ENCODE measurements at places on chromosomes 6 and 20.

GRCh38 chr6:47278545-47278944 is 31.2 kb downstream of the TNFRSF21 start:
- DNase-seq: no peak

DNA sequence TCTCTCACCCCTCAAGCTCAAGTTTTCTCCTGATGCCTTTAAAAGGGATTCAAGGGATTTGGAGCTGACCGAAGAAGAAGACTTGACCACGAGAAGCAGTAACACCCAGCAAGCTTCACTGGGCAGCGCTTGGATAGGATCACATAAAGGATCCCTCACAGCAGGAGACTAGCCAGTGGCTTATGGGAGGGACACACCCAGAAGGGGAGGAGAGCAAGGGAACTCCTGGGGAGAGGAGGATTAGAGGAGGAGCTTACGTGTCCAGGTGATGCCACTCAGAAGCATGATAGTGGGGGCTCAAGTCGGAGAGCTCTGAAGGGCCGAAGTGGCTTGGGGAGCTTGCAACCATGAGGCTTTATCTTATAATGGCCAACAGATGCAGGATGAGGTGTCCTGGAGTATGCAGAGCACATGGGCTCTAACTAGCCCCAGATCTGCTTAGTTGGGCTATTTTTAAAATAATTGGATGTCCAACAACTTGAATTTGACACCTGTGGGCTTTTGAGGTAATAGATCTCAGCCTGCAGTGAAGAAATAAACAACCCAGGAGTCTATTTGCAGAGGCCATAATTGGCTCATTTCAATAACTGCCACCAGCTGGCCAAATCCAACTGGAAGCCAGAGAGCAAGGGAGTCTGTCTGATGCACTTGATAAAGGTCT is 137.9 kb upstream of the EXOC2 start:
- DNase-seq: no peak

DNA sequence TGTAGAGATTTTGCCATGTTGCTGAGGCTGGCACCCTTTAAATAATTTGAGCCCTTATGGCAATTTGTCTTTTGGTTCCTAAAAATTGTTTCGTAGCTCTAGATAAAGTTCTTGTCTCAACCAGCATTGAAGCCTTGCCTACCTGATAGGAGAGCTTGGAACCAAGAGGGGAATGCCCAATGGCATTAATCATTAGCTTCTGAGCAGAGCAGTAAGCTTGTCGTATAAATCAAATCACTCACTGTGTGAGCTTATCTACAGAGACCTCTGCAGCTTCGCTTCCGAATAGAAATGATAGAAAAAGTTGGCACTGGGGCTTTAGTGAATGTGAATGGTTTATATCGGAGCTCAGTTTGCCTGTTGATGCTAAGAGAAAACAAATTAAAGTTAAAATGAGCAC is 10.7 kb downstream of the ANKRD6 start:
- no peak for DNase-seq

GRCh38 chr6:133757335-133757734 is 131.6 kb upstream of the TCF21 start:
- DNase-seq: no peak

GRCh38 chr20:21102603-21103311 is 3.4 kb downstream of the LINC00237 start:
- no peak for DNase-seq

DNA sequence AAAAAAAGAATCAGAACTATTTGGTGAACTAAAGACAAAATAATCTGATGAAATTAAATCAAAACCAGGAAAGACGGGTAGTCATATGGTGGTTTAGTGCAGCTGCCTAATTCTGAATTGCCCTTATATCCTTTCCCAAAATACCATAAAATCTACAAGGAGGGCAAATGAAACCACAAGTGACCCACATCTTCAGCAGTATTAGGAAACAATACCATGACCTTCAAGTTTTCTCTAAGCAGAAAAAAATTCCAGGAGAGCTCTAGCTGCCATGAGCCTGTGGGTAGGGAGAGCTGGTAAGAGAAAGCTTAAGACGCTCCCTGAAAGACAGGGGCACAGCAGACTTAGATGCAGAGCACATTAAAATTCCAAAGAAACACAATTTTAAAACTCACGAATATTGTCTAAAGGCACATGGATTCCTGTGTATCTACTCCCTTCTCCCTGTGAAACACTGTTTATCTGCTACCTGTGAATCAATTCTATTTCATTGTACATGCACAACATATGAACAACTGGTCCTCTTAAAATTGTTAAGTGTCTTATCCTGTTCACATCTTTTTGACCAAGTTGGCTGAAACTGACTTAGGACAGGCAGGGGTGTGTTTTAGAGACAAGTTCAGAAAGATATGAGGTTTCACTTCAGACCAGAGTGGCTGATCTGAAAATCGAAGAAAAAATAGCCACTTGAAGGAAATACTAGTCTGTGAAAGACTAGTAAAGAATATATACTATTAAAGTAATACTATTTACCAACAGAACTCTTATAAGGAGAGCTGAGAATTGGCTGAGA is 153.6 kb upstream of the SHLD1 start:
- DNase-seq: no peak

- DNase-seq: no peak
These were observed 1.2 kb downstream of the TAB2 start for GRCh38 chr6:149318581-149319286.

DNA sequence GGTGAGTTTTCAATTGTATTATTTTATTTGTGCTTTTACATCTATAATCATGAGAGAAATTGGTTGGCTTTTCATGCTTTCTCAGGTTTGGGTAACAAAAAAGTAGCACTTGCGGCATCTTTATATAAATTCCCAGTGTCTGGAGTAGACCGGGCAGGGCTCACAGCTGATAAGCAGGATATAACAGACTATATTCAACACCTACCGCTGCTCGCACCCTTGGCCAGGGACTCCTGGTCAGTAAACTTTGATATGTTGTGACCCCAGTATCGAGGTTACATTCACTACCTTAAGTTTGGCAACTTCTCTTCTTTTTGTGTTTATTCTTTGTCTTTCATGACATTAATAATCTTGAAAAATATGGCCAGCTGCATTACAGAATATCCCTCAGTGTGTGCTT is 343.4 kb downstream of the TBC1D32 start:
- no peak for DNase-seq

DNA sequence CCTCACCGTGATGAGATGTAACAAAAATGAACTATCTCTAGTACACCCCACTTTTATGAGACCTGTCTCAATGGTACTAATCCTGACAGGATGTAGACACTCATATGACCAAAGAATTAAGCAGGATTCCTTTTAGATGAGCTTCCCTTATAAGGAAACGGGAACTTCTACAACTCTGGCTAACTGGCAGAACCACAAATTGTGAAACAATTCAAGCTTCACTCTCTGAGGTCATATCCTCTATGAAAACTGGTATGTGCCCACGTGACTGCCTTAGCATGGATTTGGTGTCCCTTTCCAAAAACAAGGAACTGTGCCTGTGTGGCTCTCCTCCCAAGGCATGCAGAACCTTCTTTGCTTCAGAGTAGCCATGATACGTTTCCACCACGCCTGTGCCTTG is 14.1 kb upstream of the CPNE5 start:
- peak; percentile 84 for DNase-seq

- DNase-seq: no peak
These were observed 123.6 kb downstream of the FOXA2 start for GRCh38 chr20:22460803-22461202.

DNA sequence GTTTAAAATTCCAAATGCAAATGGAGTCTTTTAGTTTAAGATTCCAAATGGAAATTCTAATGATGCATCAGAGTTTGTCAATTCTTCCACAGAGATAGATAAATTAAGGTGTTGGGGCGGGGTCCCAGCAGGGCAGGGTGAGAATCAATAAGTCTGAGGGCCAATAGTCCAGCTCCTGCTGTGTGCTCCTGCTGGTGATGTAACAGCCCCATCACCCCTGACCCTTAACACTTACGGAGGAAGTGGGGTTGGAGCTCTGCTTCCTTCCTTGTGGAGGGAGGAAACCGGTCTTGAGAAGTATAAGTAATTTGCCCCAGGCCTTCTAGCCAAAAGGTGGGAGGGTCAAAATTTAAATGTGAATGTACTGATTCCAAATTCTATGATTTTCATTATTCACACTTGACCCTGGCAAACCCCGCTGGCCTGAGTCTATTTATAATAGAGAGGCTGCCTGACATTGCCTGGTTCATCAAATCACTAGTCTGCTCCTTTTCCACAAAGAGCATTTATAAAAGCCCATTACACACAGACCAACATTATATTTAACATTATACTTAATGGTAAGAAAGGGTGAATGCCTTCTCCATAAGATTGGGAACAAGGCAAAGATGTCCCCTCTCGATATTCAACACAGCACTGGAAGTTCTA is 17.2 kb downstream of the ZBTB2 start:
- no peak for DNase-seq

DNA sequence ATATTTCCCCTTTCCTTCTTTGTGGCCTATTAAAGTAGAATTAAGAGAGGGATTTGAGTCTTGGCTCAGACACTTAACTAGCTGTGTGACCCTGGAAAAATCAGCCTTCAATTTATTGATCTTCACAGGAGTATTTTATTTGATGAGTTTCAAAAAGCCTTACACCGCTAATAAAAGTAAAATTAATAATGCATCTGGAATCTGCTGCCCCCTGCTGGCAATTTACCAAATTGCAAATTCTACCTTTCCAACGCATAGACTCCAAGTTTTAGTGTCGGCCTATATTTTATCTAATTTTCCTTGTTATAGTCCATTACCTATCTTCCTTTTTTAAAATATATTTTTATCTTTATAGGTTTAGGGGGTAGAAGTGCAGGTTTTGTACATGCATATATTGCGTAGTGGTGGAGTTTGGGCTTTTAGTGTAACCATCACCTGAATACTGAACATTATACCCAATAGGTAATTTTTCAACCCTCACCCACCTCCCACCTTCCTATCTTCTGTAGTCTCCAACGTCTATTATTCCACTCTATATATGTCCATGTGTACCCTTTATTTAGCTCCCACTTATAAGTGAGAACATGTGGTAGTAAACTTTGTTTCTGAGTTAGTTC is 46.3 kb downstream of the GOPC start:
- peak; percentile 41 for DNase-seq

DNA sequence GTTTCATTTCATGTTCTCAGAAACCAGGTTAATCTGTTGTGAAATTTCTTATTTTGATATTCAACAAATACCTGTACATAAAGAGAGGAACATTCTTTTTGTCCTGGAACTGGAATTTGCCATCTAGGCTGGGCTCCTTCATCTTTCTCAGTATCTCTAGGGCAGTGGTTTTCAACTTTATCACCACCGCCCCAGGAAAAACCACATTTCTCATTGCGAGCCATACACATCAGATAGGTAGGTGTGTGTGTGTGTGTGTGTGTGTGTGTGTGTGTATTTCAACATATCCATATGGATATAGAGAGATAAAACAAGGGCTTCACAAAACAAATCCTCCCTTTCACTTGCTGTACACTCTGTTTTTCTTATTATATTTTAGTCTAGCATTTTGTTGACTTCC is 24.1 kb downstream of the BFSP1 start:
- DNase-seq: no peak

DNA sequence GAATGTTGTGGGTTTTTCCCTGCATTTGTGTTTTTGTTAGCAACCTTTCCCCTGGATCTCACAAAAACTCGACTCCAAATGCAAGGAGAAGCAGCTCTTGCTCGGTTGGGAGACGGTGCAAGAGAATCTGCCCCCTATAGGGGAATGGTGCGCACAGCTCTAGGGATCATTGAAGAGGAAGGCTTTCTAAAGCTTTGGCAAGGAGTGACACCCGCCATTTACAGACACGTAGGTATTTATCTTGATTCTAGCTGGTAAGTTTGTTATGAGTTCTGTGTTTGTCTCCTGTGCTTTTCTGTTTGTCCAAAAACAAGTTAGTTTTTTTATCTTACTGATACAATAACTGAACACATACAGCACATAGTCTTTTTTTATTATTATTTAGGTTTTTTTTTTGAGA is 3.0 kb downstream of the SLC25A27 start:
- no peak for DNase-seq

DNA sequence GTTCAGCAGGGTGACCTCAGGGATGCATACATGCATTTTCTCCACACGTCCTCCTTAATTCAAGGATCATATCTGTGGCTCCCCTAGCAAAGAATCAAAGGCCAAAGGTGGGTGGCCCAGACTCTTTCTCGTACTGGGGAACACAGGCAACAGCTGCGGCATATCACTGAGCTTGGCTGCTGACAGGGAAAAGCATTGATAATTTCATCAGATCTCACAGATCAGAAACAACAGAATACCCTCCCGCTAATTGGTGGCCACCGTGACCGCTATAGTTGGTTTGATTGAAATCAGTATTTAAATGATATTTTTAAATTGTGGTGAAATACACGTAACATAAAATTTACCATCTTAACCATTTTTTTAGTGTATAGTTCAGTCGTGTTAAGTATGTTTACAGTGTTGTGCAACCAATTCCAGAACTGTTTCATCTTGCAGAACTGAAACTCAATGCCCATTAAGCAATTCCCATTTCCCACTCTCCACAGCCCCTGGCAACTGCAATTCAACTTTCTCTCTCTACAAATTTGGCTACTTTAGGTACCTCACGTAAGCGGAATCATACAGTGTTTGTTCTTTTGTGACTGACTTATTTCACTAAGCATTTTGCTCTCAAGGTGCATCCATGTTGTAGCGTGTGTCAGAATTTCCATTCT is 74.7 kb upstream of the TMEM170B start:
- DNase-seq: no peak

DNA sequence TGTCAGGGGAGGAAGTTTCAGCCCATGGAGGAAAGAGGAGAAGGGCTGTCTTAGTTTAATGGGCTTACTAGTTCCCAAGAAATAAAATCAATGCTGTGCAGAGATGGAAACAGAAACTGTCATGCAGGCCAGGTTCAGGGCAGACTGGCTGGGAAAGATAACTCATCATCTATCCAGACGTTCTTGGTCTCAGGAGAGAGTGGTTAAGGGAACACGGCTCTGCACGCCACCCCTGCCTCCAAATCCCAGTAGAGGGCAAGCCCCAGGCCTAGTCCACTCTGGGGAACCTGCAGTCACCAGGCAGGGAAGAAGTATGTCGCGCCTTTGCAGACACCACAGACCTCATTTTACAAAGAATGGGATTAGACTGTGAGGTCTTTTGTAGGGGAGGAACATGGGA is 12.5 kb downstream of the ALDH8A1 start:
- peak; percentile 43 for DNase-seq

DNA sequence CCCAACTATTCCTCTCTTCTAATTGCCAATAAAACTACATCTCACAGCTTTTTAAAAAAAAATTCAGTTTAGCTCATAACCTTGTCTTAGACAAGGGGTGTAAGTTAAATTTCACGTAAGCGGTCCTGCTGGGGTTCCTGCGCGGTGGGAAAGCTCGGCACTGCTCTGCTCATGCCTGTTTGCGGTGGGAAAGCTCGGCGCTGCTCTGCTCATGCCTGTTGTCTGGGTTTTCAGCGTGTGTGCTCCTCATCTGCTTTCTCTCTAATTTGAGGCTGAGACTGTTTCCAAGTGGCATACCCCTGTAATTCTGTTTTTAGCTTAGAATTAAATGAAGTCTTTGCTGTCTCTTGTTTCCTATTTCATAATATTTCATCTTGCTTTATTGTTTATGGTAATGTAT is 18.6 kb downstream of the ARID1B start:
- DNase-seq: peak; percentile 32
